CD8-positive, alpha-beta memory T cell (primary cell): ENCODE measurements at places on chromosomes 2 and 18. TPM values are rescaled to one million over a fixed set of nuclear protein-coding genes. Genes with fewer than 3 reads are reported as not detected.

GRCh38 chr18:48884771-48885170 lies 66.0 kb downstream of the SMAD7 start:
- no peak overlapping the region for H3K4me3 ChIP-seq
- DNase-seq = no peak
- no peaks in the 10 kb centered on the region for H3K36me3 ChIP-seq
- peaks cover 5% of the 10 kb centered on the region for H3K4me1 ChIP-seq

DNA sequence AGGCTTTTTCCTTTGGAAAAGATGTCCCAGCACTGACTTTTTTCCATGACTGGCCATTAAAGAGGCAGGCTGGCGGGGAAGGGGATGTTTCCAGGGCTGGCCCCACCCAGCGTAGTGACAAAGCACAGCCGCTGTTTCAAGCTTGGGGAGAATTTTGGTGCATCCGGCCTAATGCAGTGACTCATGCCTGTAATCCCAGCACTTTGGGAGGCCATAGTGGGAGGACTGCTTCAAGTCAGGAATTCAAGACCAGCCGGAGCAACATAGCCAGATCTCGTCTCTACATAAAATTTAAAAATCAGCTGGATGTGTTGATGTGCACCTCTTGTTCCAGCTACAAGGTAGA lies 78.0 kb upstream of the SH3BP4 start:
- no peaks in the 10 kb centered on the region for H3K4me1 ChIP-seq
- no peak overlapping the region for H3K4me3 ChIP-seq
- no peak overlapping the region for H3K27ac ChIP-seq
- no peak for DNase-seq

- H3K4me1 ChIP-seq = no peaks in the 10 kb centered on the region
- H3K36me3 ChIP-seq = no peaks in the 10 kb centered on the region
- H3K27ac ChIP-seq = no peak overlapping the region
- H3K4me3 ChIP-seq = no peak overlapping the region
- H3K27me3 ChIP-seq = no peaks in the 10 kb centered on the region
These were observed 290.9 kb downstream of the IRS1 start for GRCh38 chr2:226508683-226509082.

DNA sequence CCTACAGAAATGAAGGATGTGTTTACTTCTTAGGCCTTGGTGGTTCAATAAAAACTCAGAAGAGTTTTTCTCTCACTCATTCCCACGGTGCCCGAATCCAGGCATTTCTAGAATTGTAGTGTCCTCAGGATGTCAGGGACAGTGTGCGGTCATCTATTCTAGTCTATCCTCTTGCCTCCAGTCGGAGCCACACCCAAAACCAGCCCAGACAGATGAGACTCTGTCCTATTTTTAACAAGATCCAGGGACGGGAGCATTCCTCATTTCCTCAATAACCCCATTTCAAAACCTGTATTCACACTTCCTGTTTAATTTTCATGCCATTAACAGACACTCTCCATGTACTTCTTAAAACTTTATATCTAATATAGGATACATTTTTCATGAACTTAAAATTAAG lies 11.6 kb upstream of the RBMS1 start:
- H3K4me1 ChIP-seq = peaks cover 11% of the 10 kb centered on the region
- H3K27ac ChIP-seq = no peak overlapping the region
- DNase-seq = no peak

DNA sequence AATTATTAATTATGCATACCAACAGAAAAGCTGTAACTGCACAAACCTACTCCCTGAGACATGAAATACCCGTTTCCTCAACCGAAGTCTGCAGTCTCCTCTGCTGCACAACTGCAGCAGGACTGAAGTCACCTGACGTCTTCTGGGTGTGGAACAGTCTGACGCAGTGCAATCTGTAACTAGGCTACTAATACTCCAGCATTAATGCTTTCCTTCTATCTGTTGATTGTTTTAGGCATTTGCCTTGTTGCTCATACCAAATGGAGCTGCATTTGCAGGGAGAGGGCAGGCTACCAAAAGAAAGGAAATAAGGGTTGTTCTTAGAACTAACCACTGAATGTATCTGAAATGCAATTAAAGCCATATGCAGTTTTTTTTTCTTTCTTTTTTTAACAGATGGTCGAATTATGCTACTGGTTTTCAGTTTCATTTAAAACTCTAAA lies 40.1 kb downstream of the RTN4 start:
- H3K36me3 ChIP-seq = no peaks in the 10 kb centered on the region
- DNase-seq = peak; percentile 72
- peak overlapping the region; percentile 5 for H3K27ac ChIP-seq
- H3K4me3 ChIP-seq = peak overlapping the region; percentile 35
- no peaks in the 10 kb centered on the region for H3K27me3 ChIP-seq
- peaks cover 47% of the 10 kb centered on the region for H3K4me1 ChIP-seq

- H3K4me3 ChIP-seq = peak overlapping the region; percentile 59
- H3K27me3 ChIP-seq = peaks cover 42% of the 10 kb centered on the region
- H3K27ac ChIP-seq = no peak overlapping the region
- H3K36me3 ChIP-seq = no peaks in the 10 kb centered on the region
- DNase-seq = no peak
These were observed 723 bp upstream of the SLC30A3 start for GRCh38 chr2:27263287-27264252.

- DNase-seq = no peak
- no peak overlapping the region for H3K4me3 ChIP-seq
- no peaks in the 10 kb centered on the region for H3K27me3 ChIP-seq
- no peak overlapping the region for H3K27ac ChIP-seq
- no peaks in the 10 kb centered on the region for H3K36me3 ChIP-seq
- H3K4me1 ChIP-seq = no peaks in the 10 kb centered on the region
These were observed 260.4 kb downstream of the MEIS1 start for GRCh38 chr2:66695226-66695735.

GRCh38 chr2:180191432-180192124 lies 184.5 kb upstream of the CWC22 start:
- no peaks in the 10 kb centered on the region for H3K36me3 ChIP-seq
- H3K4me3 ChIP-seq = no peak overlapping the region
- no peaks in the 10 kb centered on the region for H3K4me1 ChIP-seq

ASTL gene
- total RNA-seq = 16.2 TPM

APOB gene
- not detected for total RNA-seq

CXCR4 gene
- total RNA-seq = 106 TPM
